ENCODE measurements at places on chromosomes 5 and 9.

DNA sequence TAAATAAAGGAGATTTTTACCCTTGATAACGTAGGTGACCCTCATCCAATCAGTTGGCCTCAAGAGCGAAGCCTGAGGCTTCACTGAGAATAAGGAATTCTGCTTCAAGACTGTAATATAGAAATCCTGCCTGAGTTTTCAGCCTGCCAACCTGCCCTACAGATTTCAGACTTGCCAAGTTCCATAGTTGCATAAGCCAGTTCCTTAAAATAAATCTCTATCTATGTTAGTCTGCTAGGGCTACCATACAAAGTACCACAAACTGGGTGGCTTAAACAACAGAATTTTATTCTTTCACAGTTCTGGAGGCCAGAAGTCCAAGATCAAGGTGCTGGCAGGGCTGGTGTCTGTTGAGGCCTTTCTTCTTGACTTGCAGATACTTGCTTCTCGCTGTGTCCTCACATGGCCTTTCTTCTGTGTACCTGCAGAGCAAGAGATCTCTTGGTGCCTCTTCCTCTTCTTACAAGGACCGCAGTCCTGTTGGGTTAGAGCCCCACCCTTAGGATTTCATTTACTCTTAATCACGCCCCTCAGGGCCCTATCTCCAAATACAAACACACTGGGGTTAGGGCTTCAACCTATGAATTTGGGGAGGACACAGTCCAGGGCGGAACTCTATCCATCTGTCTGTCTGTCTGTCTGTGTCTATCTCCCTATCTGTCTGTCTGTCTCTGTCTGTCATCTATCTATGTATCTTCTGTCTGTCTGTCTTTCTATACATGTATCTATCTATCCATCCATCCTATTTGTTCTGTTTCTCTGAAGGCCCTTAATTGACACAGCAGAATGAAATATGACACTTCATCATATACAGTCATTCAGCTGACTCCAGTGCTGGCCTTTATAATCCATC lies 17.0 kb upstream of the CMBL start:
- DNase-seq = no peak

- DNase-seq = no peak
Measured at GRCh38 chr5:160262151-160263074, 33.1 kb downstream of the FABP6 start.

DNA sequence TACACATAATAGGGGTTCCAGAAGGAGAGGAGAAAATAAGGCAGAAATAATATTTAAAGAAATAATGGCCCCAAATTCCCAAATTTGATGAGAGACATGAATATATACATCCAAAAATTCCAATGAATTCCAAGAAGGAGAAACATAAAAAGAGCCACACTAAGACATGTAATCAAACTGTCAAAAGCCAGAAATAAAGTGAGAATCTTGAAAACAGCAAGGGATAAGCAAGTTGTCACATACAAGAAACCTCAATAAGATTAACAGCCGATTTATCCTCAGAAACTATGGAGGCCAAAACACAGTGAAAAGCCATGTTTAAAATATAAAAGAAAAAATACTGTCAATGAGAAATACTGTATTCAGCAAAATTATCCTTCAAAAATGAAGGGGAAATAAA lies 14.5 kb downstream of the CATSPER3 start:
- no peak for DNase-seq

- no peak for DNase-seq
Measured at GRCh38 chr5:110179321-110179720, 489.6 kb downstream of the MAN2A1 start.

GRCh38 chr9:98688710-98689495 lies 19.8 kb downstream of the GABBR2 start:
- no peak for DNase-seq

All from left renal pelvis (tissue), 4 donors.